CD4-positive, alpha-beta T cell treated with Interleukin-4 for 1 hour (primary cell): ENCODE measurements at places on chromosomes 7 and 10.

DNA sequence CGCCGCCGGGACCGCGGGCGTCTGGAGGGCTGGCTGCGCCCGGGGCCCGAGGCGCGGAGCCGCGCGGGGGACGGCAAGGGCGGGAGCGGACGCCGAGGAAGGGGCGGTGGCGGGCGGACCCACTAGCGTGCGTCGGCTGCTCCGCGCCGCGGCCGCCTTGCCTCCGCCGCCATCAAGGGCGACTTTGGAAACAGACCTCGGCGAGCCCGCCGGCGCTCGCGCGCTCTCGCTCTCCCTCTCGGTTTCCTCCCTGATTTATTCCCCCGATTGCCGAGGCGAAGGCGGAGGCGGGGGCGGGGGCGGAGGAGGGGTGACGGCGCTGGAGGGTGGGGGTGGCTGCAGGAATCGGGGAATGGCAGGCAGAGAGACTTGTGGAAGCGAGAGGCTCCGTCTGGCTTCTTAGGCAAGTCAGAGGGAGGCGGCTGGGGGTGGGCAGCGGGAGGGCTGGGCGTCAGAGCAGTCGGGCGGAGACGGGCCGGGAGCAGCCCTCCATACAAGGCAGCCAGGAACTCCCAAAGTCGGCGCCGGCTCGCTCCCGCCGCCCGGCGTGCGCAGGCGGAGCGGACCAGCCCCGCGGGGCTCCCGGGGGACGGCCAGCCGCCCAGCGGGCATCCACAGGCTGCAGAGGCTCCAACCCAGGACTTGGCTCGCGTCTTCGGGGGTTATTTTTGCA is at the start of gene CACNA2D1:
Gene CACNA2D1 (minus strand): TSS at position 231 of the 673 bp plus-strand sequence.
- no peak for DNase-seq

DNA sequence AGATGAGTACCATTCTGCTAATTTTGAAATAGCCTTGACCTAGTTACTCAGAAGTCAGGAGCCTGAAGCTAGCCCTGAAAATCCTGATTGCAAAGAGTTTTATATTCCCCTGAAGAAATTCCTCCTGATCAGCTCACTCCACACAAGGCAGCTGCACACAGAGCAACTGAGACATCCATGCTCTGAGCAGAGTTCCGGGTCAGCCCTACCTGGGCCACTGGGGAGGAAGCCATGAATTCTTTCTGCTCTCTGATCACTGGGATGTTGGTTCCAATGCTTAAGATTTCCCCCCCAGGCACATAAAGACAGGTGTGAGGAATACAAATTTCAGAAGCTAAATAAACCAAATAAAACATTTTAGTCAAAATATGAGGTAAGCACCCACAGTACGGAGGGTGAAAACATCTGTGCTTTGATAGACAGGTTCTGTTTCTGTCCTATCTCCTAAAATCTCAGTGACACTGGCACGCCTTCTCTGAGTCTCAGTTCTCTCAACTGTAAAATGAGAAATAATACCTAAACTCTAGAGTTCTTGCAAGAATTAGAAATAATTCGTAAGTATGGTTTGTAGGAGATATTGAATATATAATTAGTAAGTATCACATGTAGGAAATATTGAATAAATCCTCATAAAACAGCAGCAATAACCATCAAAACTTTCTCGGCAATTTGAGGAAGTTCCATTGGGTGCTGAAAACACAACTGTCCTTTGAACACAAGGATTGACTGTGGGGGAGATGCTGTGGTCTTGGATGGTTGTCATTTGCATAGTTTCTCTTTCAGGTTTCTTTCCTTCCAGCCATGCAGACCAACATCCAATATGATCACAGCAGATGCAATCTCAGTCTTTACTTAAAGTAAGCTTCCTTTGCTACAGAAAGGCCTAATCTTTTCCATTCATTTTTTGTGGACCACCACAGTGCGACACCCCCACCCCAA is 133.0 kb upstream of the TNS3 start:
- no peak for DNase-seq

- DNase-seq, result no peak
Observed at GRCh38 chr7:118492466-118492865, 268.0 kb downstream of the ANKRD7 start.

DNA sequence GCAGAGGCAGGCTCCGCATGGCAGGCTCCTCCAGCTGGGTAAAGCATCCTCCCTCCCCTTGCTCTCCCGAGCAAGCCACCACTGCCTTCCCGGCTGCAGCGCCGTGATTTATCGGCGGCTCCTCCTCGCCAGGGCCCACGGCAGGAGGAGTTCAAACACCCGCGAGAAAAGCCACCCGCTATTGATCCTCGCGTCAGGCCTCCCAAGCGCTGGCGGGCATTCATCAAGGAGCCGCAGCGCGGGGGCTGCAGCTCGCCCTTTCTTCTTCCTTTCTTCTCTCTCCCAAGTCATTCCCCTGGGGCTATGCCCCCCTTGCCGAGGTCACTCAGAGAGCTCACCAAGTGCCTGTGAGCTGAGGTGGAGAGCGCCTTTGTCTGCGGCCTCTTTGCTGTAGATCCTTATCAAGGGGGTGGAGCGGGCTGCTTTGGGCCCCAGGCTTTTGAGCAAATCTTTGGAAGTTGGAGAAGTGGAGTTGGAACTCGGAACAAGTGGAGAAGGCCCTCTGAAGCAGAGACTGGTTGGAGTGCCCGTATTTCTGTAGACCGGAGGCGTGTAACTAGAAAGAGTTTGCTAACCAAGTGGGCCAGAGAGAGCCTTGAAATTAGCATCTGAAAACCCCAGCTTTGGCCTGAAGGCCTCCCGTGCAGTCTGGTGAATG is 107.2 kb upstream of the PPIF start:
- no peak for DNase-seq

DNA sequence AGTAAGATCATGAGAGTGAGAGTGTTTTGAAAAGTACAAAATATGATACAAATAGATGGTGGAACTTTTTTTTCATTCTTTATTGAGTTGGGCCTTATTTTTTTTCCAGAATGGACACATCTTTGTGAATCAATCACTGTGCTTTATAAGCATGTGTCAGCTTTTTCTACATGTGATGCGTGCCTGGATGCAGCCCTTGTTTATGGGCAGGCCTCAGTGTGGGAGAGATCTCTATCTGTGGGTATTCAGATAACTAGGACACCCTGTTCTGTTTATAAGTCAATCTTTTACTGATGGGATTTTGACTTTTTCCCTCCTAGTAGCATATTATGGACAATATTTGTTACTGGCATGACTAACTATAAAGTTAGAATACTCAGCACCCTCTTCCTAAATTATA is 42.9 kb upstream of the IKZF1 start:
- peak; percentile 46 for DNase-seq
